ENCODE measurements at places on chromosomes 4 and X.

GRCh38 chrX:133983974-133984845 is 1.2 kb downstream of the GPC3 start:
- no peak for DNase-seq

GRCh38 chr4:5912614-5913019 is 19.7 kb upstream of the CRMP1 start:
- no peak for DNase-seq

GRCh38 chrX:18873189-18873791 is 110.6 kb downstream of the PHKA2 start:
- no peak for DNase-seq

GRCh38 chrX:47232803-47233332 is at the start of gene USP11:
Gene USP11 (plus strand): TSS chrX:47233009. CDS start chrX:47233044, 35 bp downstream.
- no peak for DNase-seq
